ENCODE measurements at places on chromosomes 2 and 18. TPM values are rescaled to one million over a fixed set of nuclear protein-coding genes. Genes with fewer than 3 reads are reported as not detected.

Gene CREG2
- 0.51 TPM for total RNA-seq

Gene CIB4
- not detected for total RNA-seq

Gene AQP4
- total RNA-seq: 1.1 TPM

Gene C18orf54
- 2.1 TPM for total RNA-seq

Gene GPD2
- total RNA-seq: 24.5 TPM

Gene FER1L5
- 0.12 TPM for total RNA-seq

Gene HOXD9
- total RNA-seq: 13.6 TPM

Gene GPATCH11
- 8.7 TPM for total RNA-seq

DNA sequence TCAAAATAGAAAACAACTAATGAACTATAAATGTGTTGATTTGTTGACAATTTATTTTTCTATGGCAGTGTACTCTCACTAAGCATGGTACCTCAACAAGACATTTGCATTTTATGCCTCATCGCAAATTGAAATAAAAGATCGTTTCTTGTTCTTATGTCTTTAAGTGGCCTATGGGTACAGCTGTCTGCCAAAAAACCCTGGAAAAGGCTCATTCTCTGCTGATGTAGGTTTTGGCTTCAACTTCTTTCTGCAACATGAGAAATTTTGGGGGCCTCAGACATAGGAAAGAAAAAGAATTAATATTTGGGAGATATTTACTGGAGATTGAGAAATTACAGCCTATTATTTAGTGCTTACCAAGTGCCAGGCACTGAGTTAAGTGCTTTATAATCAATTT is 205.1 kb upstream of the DPP10 start:
- no peaks in the 10 kb centered on the region for H3K4me1 ChIP-seq
- no peaks in the 10 kb centered on the region for H3K27me3 ChIP-seq
- H3K27ac ChIP-seq: no peak overlapping the region
- no peaks in the 10 kb centered on the region for H3K36me3 ChIP-seq

- H3K4me3 ChIP-seq: no peak overlapping the region
- H3K27me3 ChIP-seq: no peaks in the 10 kb centered on the region
- H3K4me1 ChIP-seq: peaks cover 2% of the 10 kb centered on the region
- H3K36me3 ChIP-seq: no peaks in the 10 kb centered on the region
- H3K27ac ChIP-seq: no peak overlapping the region
- DNase-seq: no peak
Measured at GRCh38 chr2:42558827-42559226, 9.6 kb upstream of the MTA3 start.

DNA sequence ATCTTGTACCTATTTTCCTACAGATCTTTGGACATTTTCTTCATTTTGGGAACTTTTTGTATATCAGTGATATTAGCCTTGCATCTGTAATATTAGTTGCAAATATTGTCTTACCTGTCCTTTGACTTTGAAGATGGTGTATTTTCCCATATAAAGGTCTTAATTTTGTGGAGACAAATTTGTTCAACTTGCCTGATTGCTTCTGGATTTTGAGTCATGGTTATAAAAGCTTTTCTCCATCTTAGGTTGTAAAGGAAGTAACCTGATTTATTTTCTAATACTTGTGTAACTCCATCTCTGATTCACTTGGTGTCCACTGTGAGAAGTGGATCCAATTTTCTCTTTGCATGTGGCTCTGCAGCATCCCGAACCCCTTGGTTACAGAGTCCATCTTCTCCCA is 97.7 kb upstream of the OTOS start:
- no peak overlapping the region for H3K27ac ChIP-seq
- no peak overlapping the region for H3K4me3 ChIP-seq
- H3K27me3 ChIP-seq: no peaks in the 10 kb centered on the region
- H3K36me3 ChIP-seq: no peaks in the 10 kb centered on the region
